Occipital lobe (tissue), 3 donors: ENCODE measurements at places on chromosomes 4 and X.

DNA sequence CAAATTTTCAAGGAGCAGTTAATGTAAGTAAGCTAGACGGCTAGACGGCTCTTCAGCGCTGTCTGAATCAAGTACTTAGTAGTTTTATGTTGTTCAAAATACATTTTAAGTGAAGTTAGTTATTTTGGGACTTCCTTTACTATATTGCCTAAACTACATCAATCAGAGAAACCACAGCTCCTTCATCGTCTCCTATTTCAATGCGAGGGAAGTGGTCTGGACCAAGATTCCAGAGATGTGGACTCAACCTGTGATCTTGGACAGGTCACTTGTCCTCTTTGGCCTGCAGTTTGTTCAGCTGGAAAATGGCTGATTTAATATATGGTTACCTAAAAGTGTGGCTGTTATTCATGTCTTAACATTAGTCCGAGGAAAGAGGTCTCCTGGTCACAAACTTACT is 10.6 kb downstream of the ING2 start:
- DNase-seq = no peak

GRCh38 chrX:69951753-69952152 is 98.0 kb downstream of the AWAT2 start:
- no peak for DNase-seq

DNA sequence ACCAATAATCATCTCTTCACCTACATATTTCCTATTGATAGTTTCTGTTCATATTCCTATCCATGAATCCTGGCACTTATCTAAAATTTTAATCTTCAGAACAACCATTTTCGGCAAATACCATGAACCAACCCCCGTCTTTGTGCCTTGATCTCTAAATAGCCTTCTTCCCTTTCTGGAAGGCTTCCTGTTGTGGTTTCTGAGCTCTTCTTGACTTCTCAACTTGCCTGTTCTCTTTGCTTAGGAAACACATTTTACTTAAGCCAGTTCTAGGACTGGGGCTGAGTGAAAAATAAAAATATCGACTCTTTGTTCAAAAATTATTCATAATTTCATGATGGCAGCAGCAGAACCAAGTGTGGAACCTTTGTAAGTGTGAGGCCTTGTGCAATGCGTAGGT is 882.4 kb downstream of the C4orf33 start:
- DNase-seq = no peak

GRCh38 chr4:89797117-89797516 is 39.8 kb downstream of the SNCA start:
- DNase-seq = no peak

DNA sequence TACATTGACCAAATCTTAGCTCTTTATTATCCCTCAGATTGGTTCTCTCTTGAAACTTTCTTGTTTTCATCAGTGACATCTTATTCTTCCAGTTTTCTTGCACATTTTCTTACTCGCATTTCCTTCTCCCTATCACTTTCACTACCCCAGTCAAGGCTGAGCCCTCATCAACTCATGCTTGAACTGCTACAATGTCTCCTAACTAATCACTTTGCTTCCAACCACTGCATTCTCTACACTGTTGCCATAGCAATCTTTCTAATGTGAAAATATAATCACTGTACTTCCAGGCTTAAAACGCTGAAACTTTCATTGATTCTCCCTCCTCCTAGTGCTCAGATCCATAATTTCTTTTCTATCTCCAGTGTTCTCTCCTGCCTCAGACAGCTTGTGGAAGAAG is 22.2 kb upstream of the LPAR4 start:
- DNase-seq = no peak

- peak; percentile 0 for DNase-seq
Measured at GRCh38 chrX:14902537-14902936, 29.3 kb downstream of the MOSPD2 start.

GRCh38 chrX:97527725-97528124 is 644.0 kb downstream of the RPA4 start:
- no peak for DNase-seq
